ENCODE measurements at places on chromosomes 7 and 10.

DNA sequence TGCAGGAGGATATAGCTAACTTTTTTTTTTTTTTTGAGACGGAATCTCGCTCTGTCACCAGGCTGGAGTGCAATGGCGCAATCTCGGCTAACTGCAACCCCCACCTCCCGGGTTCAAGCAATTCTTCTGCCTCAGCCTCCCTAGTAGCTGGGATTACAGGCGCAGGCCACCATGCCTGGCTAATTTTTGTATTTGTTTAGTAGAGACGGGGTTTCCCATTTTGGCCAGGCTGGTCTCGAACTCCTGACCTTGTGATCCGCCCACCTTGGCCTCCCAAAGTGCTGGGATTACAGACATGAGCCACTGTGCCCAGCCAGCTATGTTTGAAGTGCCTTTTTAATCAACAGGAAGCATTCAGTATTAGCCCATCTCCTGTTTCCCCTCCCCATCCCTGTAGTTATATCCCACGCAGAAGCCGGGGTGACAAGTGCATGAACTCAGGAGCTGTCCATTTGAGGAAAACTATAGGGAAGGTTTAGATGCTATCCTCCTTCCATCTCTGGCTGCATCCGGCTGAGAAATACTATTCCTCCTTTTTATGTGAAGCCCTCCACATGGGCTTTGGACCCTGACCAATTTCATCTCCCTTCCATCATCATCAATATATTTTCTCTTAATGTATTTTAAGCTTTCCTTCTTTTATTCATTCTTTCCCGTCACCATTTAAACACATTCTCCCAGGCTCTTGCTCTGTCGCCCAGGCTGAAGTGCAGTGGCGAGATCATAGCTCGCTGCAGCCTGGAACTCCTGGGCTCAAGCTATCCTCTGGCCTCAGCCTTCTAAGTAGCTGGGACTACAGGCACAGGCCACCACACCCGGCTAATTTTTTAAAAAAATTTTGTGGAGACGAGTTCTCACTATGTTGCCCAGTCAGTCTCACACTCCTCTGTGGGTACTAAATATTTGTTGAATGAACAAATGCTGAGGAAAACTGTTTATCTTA lies 1.3 kb upstream of the POT1 start:
- no peak for DNase-seq

GRCh38 chr10:48274636-48275035 lies at the start of gene FRMPD2:
FRMPD2 (minus strand) TSS chr10:48274696; CDS start chr10:48274567, 129 bp downstream.
- no peak for DNase-seq

DNA sequence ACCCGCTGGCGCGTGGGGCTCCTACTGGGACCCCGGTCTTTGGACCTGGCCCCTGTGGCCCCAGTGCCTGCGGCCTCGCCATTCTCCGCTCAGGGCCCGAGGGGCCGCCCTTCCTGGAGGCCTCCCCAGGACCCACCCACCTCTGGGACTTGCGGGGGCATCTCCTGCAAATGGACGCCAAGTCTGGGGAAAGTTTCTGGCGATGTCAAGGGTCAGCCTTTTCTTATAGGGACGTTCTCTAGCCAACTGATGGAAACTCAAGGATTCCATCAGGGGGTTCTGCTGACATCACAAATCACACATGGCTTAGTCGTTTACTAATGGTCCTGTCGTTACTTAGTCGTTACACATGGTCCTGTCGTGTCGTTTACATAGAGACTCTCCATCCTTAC lies 57.7 kb upstream of the RHOBTB1 start:
- no peak for DNase-seq

DNA sequence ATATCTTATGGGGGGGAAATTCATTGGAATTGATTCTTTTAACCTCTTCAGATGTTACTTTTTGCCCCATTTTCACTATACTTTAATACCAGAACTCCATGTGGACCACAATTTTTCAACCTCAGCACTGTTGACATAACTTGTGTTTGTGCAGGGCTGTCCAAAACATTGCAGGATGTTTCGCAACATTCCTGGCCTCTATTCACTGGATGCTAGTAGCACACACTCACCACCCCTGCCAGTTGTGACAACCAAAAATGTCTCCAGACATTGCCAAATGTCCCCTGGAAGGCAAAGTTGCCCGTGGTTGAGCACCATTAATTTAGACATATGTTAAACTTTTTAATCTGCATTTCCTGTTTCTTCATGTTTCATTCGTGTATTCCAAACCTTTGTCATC lies 234.7 kb downstream of the GFRA1 start:
- DNase-seq = no peak

GRCh38 chr7:158029509-158029908 lies 558.1 kb downstream of the PTPRN2 start:
- no peak for DNase-seq

- DNase-seq = no peak
These were observed 32.1 kb upstream of the CALD1 start for GRCh38 chr7:134747326-134747725.

GRCh38 chr7:143003393-143004051 lies 23.4 kb downstream of the OR9A2 start:
- peak; percentile 18 for DNase-seq

GRCh38 chr10:101183458-101184183 lies 45.6 kb downstream of the LBX1 start:
- DNase-seq = no peak

DNA sequence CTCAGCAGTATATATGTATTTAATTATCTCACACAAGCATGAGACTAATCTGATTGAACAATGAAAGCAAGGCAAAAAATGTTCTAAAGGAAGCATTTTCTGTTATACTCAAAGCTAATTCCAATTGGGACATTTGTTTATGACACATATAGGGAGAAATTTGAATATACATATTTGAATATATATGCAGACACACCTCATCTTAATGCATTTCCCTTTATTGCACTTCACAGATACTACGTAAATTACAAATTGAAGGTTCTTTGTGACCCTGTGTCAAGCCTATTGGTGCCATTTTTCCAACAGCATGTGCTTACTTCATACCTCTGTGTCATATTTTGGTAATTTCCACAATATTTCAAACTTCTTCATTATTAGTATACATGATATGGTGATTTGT lies 132.1 kb upstream of the STEAP1 start:
- DNase-seq = no peak

Data from stimulated activated CD4-positive, alpha-beta T cell treated with anti-CD3 and anti-CD28 coated beads, Interleukin-1b, Interleukin-23, amount 100 ng/mL, for 1 hour (primary cell).